Stimulated activated CD4-positive, alpha-beta T cell treated with anti-CD3 and anti-CD28 coated beads, TNF-alpha, amount 100 ng/mL, for 4 hours (primary cell): ENCODE measurements at places on chromosomes 13 and 19.
A peak's percentile ranks its signal among the peaks of the same experiment; 100 is the strongest.

GRCh38 chr19:602391-603301 is 13.0 kb downstream of the HCN2 start:
- DNase-seq: no peak

DNA sequence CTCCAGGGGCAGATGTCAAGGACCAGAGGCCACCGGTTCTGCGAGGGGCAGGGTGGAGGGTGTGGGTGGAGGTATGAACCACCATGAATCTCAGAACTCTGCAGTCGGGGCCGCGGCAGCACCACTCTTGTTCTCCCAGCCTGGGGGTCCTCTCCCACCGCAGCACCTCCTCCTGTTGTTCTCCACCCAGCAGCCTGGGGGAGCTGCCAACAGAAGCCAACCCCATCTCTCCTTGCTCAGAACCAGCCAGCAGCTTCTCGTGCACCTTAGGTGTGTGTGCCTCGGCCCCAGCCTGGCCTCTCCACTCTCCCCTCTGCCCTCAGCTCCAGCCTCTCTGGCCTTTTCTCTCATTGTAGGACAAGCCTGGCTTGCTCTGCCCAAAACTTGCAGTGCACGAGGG is 31.9 kb upstream of the CCNE1 start:
- DNase-seq: no peak

GRCh38 chr19:39240421-39240820 is 4.4 kb downstream of the IFNL3 start:
- DNase-seq: no peak

GRCh38 chr13:32023698-32024097 is 7.9 kb upstream of the FRY start:
- no peak for DNase-seq

GRCh38 chr19:54248016-54248601 is 5.5 kb upstream of the LILRA6 start:
- DNase-seq: no peak

- DNase-seq: no peak
Measured at GRCh38 chr13:57326532-57326931, 159.5 kb downstream of the PRR20E start.

- no peak for DNase-seq
Measured at GRCh38 chr13:89737051-89737450, 1610.4 kb upstream of the MIR17HG start.

DNA sequence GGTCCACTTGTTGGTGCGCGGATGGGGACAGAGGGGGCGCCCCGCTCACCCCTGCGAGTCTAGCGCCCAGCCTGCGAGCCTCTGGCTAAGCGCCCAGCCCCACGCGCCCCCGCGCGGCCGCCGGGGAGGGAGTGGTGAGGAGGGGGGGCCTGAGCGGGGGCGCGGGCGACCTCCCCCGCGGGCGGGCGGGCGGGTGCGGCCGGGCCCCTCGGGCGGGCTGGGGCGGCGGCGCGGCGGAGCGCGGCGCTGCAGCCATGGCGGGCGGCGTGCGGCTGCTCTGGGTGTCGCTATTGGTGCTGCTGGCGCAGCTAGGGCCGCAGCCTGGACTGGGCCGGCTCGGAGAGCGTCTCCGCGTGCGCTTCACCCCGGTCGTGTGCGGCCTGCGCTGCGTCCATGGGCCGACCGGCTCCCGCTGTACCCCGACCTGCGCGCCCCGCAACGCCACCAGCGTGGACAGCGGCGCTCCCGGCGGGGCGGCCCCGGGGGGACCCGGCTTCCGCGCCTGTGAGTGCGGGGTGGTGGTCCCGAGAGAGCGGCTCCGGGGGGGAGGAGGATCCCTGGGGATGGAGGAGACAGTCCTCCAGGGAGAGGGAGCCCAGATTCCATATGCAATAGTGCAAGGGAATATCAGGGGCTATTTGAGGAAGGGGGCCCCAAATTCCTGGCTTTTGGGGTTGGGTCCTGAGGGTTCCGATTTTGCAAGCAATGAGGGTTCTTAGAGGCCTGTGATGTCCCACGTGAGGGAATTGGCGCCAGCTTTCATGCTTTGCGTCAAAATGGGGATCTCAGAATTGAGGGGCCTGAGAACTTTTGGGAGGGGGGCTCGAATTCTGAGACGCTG is at the start of gene LTBP4:
Gene LTBP4, plus strand, starts transcription at position 236 of the 841 bp plus-strand sequence. Its CDS starts 19 bp downstream, at position 255.
- no peak for DNase-seq

- no peak for DNase-seq
Measured at GRCh38 chr13:37491661-37492060, 106.9 kb downstream of the POSTN start.

GRCh38 chr13:20102525-20103180 is 58.2 kb downstream of the GJA3 start:
- DNase-seq: no peak

DNA sequence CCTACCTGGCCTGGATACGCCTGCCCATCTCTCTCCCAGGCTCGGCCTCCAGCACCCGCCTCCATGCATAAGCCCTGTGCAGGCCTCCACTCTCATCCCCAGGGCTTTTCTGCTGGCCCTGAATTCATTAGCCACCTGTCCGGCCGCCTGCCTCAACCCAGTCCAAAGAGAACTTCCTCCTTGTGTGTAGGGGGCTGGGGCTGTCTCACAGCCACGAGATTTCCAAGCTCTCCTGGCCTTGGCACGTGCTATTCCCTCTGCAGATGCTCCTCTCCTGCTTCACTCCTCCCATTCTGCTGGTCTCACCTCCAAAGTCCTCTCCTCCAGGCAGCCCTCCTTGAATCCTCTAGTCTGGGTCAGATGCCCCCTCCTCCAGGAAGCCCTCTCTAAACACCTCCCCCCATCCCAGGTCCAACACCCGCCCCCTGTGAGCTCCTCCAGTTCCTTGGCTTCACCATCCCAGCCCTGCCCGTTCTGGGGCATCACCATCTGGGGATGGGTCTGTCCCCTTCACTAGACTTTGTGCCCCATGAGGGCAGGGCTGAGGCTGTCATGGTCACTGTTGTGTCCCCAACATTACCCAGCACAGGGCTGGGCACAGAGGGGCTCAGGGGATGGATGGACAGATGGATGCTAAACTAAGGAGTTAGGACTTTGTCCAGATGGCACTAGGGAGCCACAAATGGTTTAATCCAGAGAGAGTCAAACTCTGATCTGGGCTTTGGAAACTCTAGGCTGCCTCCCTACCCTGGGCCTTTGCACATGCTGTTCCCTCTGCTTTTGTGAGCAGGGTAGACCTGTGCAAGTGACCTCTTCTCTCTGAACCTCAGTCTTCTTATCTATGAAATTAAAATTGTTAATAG is 14.8 kb downstream of the MEIS3 start:
- DNase-seq: no peak

DNA sequence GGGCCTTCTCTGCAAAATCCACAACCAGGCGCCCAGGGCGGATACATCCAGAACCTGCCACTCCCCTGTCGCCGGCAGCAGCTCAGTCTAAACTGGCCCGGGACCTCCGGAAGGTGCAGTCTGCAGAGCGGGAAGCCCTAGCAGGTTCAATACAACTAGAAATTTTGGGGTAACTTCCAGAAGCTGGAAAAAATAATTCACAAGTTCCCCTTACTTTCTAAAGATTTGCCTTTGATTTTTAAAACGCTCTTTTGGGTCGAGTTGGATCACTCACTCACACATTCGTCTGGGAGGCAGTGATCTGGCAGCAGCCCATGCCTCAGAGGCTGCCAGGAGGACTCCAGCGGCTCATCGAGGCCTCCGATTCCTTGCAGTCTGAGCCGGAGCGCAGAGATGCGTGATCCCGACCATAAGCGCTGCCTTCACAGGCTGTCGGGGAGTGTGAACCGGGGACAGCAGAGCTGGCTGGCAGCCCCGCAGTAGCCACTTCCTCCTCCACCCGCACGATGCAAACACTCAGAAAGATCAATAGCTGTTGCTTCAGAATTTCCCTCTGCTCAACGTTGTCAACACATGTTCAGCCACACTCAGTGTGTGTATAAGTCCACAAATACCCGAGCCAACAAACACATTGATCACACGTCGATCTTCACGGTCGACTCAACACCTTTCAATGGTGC is 35.6 kb upstream of the ZNF507 start:
- DNase-seq: no peak

DNA sequence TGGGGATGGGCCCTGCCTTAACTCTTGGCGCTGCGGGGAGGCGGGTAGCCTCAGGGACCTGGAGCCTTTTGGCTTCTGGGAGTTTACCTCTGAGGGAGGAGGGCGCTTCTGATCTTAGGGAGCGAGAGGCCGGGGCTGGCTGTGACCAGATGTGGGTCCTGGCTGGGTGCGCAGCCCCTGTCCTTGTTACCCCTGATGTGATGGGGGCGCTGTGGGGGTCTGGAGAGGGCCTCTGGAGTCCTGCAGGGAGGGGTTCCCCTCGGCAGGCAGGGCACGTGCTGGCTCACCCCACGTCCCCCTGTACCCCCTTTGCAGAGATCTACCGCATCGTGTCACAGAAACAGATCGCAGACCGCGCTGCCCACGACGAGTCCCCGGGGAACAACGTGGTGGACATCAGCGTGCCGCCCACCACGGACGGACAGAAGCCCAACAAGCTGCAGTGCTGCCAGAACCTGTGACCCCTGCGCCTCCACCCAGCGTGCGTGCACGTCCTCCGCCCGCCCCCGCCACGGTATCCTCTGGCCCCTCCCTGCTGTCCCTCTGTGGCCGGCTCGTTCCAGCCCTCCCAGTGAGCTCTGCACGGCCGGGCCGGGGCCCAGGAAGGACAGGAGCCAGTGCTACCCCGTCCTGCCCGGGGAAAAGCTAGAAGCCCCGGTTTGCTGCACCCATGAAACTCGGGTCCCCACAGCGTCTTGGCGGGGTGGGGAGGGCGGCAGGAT is 9.8 kb upstream of the MARCHF2 start:
- DNase-seq: no peak

GRCh38 chr19:50695251-50696093 is 24.1 kb downstream of the SHANK1 start:
- DNase-seq: no peak

GRCh38 chr19:47742634-47743033 is 2.7 kb upstream of the NOP53 start:
- no peak for DNase-seq

- peak; percentile 37 for DNase-seq
Measured at GRCh38 chr19:18846862-18847548, 15.2 kb downstream of the UPF1 start.
